OCI-LY7 (cell line): ENCODE measurements at places on chromosomes 1 and 21.

- DNase-seq, result no peak
These were observed 754.0 kb upstream of the ADGRL4 start for GRCh38 chr1:79760531-79760930.

GRCh38 chr1:23216771-23217420 lies 406 bp downstream of the HTR1D start:
- peak; percentile 16 for DNase-seq

GRCh38 chr1:215160351-215160750 lies 77.8 kb downstream of the KCNK2 start:
- no peak for DNase-seq

- DNase-seq, result peak; percentile 82
These were observed 11.2 kb upstream of the HJV start for GRCh38 chr1:146032631-146033219.

DNA sequence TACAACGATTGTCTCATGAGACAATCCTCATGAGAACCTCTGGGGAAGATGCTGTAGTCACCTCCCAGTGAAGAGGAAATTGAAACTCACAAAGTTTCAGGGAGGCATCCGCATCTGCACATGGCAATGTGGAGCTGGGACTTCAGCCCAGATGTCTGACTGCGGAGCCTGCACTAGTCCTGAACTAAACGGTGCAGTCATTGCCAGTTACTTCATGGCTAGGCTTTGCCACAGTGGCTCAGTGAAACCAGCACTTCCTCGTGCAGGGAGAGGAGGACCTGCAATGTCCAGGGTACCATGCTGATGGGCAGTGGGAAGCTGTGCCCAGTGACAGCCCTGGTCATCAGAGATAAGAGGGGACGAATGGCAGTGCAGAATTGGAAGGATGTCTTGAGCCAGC lies 40.7 kb upstream of the ETS2 start:
- DNase-seq, result no peak

DNA sequence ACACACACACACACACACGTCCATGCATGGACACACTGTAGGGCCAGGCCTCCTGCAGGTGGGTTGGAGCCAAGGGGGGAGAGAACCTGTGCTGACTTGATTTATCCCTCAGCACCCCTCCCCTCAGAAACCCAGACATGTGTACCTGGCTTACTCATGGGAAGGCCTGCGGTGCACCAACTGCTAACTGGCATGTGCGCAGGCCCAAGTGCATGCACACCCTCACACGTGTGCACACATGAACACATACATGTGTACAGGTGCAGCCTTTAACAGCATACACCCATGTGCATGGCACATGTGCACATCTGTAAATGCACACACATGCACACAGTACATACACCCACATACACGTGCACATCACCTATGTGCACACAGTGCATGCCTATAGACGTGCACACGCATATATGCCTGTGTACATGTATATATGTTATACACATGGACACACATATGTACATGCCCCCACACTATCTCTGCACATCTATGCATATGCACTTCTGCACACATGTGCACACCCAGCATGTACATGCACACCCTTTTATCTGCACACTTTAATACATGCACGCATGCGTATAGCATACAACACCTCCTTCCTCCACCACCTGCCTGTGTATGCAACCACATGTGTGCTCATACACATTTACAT lies 67.5 kb downstream of the TRIM11 start:
- DNase-seq, result no peak

DNA sequence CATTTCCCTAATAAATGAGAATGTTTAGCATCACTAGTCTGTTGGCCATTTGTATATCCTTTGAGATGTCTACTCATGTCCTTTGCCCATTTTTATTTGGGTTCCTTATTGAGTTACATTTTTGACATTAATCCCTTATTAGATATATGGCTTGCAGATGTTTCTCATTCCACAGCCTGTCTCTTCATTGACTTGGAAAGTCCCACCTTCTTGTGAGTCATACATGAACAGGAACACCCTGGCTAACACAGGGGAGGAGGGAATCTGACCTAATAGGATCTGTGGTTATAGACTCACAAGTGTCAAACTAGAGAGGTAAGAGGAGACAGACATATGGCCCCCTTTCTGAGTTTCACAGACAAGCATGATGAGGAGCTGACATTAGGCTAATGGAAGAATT lies 11.5 kb downstream of the ZP4 start:
- no peak for DNase-seq

DNA sequence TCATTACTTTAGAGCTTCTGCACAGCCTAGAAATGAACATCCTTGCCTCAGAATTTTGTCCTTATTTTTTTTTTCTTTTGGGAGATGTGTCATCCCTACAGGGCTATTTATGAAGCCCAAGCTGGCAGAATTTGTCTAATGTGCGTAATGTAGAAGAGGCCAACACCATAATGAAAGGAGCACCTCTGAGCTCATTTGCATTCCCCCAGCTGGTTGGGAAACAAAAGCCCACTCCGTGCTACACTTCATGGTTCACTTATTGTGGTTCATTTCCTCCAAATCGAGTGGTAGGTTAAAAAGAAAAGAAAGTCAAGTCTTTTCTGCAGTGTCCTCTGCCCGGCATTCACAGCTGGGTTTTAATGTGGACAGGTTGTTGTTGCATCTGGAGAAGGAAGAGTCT lies 73.5 kb downstream of the KAZN start:
- DNase-seq, result peak; percentile 93

DNA sequence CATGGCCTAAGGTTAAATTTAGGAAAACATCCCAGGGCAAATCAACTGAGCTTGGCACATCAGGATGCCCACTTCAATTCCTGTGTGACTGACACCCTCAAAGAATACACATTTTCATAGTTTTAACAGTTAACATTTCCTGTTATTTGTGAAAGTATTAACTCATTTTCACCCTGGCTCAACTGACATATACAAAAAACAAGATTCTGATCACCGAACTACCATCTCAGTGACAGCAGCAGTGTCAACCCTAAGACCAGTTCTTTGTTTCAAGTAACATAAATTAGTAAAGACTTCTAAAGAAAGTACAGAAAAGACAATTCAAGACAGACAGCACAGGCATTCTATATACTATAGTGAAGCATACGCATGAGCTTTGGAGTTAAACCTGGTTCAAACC lies 69.0 kb upstream of the SDC3 start:
- no peak for DNase-seq

- DNase-seq, result no peak
These were observed 19.1 kb upstream of the CHRM3 start for GRCh38 chr1:239367196-239367810.

DNA sequence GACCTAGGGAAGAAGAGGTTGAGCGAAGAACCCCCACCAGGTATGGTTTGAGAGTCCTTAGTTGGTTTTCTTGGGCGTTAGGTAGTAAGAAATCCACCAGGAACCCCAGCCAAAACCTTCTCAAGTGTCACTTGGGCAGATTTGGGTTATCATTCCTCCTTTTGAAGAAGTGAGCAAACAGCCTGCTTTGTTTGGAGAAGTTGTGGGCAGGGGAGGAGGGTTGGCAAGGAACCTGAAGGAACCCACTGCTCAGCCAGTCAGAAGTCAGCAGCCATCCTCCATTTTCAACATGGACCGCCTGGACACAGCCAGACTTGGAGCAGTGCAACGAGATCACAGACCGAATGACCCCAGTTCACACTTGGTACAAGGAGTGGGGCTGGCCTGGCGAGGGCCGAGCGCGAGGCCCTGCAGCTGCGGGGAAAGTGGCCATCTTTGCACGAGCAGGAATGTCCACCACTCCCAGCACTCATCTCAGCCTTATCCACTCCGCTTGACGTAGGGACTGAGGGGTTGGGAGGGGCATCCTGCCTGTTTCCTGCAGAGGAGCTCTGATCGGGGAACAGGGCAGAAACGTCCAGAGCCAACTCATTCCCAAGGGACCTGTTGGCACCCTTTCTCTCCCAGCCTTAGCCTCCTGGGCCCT lies 7.2 kb downstream of the ADPRS start:
- no peak for DNase-seq

DNA sequence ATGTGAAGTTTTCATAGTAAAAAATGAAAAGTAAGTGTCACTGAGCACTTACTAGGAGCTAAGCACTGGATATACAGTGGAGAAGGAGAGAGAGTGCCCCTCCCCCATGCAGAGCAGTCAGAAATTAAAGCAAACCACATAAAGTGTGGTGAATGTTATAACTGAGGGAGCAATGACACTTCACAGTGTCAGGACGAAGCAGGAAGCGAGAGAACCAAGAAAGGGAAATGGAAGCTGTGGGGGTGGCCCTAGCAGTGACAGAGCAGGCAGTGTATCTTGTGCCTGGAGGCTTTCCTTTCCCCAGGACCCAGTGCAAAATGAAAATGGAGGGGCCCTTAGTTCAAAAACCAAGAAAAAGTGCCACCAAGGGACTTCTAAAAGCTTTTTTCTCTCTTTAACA lies 21.5 kb upstream of the RCAN3 start:
- DNase-seq, result peak; percentile 80

GRCh38 chr1:161305867-161306519 lies 3.8 kb downstream of the MPZ start:
- DNase-seq, result peak; percentile 95

DNA sequence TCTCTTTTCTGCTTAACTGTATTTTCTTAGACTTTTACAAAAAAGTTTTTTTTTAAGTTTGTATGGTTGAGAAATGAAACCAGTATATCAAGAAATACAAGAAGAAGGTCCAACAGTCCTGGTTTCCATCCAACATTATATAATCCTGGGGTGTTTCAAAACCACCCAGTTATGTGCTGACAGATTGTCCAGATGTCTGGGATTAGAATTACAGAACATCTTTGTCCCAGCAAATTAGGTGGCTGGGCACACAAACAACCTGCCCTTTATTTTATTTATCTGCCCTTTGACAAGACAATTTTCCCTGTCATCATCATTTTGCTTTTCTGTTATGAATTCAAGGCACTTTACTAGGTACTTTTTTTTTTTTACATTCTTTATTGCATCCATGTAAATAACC lies 622.1 kb downstream of the PLPP3 start:
- DNase-seq, result no peak

GRCh38 chr1:65568285-65568684 lies 147.8 kb downstream of the LEPR start:
- no peak for DNase-seq

DNA sequence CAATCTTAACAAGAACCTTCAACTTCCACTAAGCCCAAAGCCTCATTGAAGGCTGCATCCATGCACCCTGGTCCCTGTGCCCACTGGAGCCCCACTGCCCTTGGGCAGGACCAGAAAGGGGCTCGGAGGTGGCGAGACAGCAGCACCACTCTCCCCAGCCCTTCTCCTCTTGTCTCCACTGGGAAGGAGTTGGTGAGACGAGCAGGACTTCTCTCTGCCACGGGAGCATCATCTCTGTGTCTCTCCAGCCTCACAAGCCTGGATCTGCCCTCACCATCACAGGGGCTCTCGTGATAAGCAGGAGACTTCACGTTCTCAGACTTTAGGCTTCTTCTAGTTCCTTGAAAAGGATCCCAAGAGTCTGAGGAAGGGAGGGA lies 7.2 kb upstream of the ETV3L start:
- DNase-seq, result no peak

DNA sequence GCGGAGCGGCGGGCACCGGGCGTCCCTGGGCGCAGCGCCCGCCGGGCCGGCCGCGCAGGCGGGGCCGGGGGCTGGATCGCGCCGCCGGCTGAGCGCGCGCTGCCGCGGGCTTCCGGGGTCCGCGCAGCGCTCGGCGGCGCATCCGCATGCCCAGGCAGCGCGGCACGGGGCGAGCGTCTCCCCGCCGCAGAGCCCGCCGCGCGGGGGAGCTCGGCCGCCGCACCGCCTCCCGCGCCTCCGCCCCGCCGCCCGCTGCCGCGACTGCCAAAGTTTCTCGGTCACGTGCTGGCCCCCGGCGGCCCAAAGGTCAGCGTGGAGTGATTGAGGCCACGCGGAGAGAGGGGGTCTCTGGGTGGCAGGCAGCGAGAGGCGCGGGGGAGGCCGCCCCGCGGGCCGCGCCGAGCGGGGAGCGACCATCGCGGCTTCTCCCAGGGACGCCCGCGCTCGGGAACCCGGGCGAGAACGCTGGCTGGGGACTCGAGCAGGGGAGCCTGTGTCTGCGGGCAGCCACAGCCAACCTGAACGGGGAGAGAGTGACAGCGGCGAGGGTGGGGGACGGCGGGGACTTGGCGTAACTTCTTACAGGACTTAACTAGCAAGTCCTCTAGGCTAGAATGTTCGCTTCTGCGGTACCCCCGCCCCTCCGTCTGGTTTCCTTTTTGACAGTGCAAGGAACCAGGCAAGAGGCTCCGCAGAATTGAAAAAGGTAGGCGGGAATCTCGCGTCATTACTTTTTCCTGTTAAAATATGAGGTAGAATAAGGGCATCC lies at the start of gene ILDR2:
Gene ILDR2 (minus strand): TSS at position 180 of the 769 bp plus-strand sequence. CDS start 272 bp downstream, outside the sequence.
- peak; percentile 68 for DNase-seq

GRCh38 chr1:26923711-26924110 lies 2.2 kb downstream of the NUDC start:
- no peak for DNase-seq

GRCh38 chr1:46043458-46044017 lies 88.9 kb downstream of the PIK3R3 start:
- peak; percentile 98 for DNase-seq

GRCh38 chr1:164599272-164599671 lies 40.3 kb downstream of the PBX1 start:
- no peak for DNase-seq

DNA sequence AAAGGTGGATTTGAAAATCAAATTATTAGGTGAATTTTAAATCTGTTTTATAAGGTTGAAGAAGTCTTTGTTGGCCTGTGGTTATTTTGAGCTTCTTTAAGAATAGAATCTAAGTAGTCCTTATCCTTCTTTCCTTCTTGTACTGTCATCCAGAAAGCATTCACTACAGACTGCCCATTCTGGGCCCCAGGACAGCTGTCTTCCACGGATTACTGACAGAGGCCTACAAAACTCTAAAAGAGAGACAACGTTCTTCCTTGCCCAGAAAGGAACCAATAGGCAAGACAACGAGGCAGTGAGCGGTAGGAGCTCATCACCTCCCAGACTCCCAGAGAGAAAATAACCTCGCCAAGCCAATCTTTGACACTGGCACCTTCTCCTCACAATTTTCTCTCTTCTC lies 24.4 kb upstream of the PIGC start:
- no peak for DNase-seq

- no peak for DNase-seq
These were observed 154.9 kb downstream of the MAGI3 start for GRCh38 chr1:113545210-113545609.

DNA sequence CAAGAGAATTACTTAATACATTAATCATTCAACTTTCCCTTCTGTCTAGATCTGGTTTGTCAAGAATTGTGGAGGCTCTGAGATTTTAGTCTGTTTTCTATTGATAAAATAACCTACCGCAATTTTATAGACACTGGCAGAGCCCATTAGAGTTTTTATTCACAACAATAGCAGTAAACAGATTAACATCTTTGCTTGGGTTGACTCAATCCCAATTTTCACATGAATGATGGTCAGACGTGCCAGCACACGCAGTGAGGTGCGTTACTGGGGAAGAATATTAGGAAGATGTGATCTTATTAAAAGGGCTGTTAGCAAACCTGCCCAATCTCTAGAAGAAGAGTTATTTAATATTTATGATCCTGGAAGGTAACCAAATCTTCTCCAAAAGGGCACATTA lies 736.6 kb downstream of the MRPL39 start:
- DNase-seq, result no peak
